Astrocyte (in vitro differentiated cells and primary cell): ENCODE measurements at places on chromosomes 7 and 10. TPM values are rescaled to one million over a fixed set of nuclear protein-coding genes. Genes with fewer than 3 reads are reported as not detected.

- no peaks in the 10 kb centered on the region for H3K27me3 ChIP-seq
- peaks cover 6% of the 10 kb centered on the region for H3K36me3 ChIP-seq
- DNase-seq = peak; percentile 35
- no peak overlapping the region for H3K27ac ChIP-seq
These were observed 1.3 kb downstream of the ANKRD16 start for GRCh38 chr10:5888351-5888750.

DNA sequence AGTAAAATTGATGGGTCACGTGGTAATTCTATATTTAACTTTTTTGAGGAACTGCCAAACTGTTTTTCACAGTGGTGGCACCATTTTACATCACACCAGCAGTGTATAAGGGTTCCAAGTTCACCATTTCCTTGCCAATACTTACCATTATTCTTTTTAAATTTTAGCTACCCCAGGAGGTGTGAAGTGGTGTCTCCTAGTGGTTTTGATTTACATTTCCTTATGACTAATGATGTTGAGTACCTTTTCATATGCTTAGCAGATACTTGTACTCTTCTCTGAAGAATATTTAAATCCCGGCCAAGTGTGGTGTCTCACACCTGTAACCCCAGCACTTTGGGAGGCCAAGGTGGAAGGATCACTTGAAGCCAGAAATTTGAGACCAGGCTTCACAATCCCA lies 28.5 kb downstream of the FHIP2A start:
- no peak for DNase-seq
- no peak overlapping the region for H3K27ac ChIP-seq
- H3K4me1 ChIP-seq = no peaks in the 10 kb centered on the region
- H3K36me3 ChIP-seq = peaks cover 59% of the 10 kb centered on the region

DNA sequence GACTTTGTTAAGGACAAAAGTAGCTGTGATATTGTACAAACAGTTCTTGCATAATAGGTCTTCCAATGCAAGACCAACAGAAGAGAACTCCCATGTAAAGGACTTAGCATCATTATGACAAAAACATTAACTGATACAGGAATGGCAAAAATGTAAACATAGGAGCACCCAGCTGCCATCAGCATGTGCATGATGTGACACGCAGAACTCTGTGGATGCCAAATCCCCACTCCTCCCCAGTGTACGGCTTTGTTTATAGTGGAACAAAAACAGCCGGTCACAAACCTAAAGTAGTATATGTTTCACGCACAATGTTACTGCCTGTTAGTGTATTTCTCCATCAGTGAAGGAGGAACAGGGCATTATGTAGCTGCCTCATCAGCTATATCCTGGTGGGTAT lies 316.0 kb upstream of the AOAH start:
- H3K27me3 ChIP-seq = no peaks in the 10 kb centered on the region
- H3K36me3 ChIP-seq = no peaks in the 10 kb centered on the region
- no peak for DNase-seq

DNA sequence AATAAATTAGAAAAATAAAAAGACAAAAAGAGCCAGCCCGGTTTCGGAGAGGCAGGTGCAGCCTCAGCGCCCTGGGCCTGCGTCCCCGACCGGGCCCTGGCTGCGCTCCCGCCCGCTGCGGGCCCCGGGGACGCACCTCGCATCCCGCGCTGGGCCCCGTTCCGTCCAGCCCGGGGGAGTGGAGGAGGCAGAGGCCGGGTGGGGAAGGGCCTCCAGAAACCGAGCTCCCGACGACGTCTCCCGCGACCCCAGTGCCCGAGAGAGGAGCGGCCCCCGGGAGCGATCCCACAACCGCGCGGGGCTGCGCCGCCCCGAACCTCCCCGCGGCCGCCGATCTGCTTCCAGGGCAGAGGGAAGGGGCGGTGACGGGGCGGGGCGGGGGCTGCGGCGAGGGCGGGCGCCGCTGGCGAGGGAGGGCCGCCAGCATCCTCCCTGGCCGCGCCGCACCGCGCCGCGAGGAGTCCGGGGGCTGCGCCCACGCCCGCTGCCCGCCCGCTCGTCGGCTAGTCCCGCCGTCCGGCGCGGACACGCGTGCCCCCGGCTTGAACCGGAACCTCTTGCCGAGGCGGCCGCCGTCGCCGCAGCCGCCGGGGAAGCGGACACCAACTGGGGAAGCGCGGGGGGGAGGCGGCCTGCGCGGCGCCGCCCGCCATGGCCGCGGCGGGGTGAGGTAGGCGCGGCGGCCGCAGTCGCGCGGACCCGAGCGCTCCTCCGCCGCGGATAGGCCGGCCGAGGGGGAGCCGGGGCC lies at the start of gene CCNY:
TSS of gene CCNY (plus strand) at position 426 of the 748 bp plus-strand sequence. CDS start 545 bp downstream, outside the sequence.
- peak; percentile 29 for DNase-seq
- no peaks in the 10 kb centered on the region for H3K27me3 ChIP-seq
- H3K4me1 ChIP-seq = peaks cover 27% of the 10 kb centered on the region
- H3K27ac ChIP-seq = peak within 1 kb of the TSS; percentile 79
- H3K4me3 ChIP-seq = peak within 1 kb of the TSS; percentile 78
- H3K36me3 ChIP-seq = peaks cover 3% of the 10 kb centered on the region

The FAM131B gene
- total RNA-seq = 7.6 and 8.0 TPM in 2 replicates
